Left lung (tissue), 14 donors: ENCODE measurements at places on chromosomes 16 and 17. TPM values are rescaled to one million over a fixed set of nuclear protein-coding genes. Genes with fewer than 3 reads are reported as not detected.

DNA sequence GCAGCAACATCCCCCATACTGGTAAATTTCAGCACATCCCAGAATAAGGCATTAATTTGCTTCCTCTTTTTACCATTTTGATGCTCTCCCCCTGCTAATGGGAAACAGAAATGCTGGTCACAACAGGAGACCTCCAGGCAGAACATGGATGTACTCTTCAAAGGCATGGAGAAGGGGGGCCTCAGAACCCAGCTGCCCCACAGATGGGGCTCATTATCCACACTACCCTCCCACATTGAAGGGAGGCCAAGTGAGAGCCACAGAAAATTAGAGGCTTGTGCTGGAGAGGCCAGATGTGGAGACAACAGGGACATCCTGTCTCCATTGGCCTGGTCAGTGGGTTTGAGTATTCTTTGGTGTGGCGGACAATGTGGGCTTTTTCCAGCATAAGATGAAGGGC lies 150.1 kb upstream of the CDH11 start:
- DNase-seq = no peak

The TEFM gene
- polyA plus RNA-seq = 25.5 TPM

DNA sequence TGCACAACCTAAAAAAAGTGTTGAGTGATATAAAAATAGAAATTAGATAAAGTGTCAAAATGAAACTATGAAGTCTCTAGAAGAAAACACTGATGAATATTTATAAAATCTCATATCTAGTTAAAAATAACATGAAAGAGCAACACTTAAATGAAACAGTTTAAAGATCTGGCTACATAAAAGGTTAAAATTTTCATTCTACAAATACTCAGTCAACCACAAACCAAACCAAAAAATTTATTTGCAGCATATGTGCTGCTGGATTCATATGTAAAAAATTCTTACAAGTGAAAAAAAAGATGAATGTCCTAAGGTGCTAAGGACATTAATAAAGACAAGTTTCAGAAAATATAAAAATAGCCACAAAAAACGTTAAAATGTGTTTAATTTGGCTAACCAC lies 22.6 kb upstream of the CDYL2 start:
- DNase-seq = no peak

The RNF227 gene
- polyA plus RNA-seq = 2.8 TPM

The E4F1 gene
- polyA plus RNA-seq = 12.7 TPM

The ZSCAN32 gene
- 21.7 TPM for polyA plus RNA-seq

DNA sequence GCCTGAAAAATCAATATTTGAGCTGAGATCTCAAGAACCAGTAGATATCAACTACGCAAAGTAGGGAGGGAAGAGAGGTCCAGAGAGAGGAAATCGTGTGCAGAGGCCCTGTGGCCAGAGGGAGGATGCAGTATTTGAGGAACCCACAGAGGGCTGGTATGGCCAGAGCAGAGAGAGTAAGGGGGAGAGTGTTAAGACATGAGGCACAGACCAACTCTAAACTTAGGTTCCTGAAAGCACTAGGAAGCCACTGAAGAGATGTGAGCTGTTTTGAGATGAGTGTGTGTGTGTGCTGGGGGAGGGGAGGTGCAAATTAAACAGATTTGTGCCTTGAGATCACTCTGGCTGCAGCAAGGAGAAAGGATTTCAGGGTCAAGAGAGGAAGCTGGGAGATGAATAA lies 10.9 kb downstream of the SLC13A2 start:
- no peak for DNase-seq

The ADGRG3 gene
- 1.2 TPM for polyA plus RNA-seq

The ZNF785 gene
- polyA plus RNA-seq = 33.0 TPM

GRCh38 chr17:19407601-19408345 lies 3.3 kb upstream of the RNF112 start:
- DNase-seq = no peak

- DNase-seq = no peak
These were observed 1431.1 kb downstream of the CDH8 start for GRCh38 chr16:60605176-60605575.

- DNase-seq = no peak
These were observed 287.3 kb upstream of the MAF start for GRCh38 chr16:79887541-79888540.

DNA sequence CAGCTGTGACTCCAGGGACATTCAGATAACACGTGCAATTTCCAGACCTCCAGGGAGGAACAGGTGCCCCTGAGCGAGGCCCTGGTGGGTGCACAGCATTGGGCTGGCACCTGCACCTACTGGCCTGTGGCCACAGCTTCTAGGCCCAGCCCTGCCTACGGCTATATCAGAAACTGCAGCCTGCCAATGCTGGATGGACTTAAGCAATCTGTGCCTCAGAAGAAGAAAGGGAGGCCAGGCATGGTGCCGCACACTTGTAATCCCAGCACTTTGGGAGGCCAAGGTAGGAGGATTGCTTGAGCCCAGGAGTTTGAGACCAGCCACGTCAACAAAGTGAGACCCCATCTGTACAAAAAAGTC lies 12.4 kb downstream of the PITPNM3 start:
- DNase-seq = no peak

The KRT36 gene
- not detected for polyA plus RNA-seq

DNA sequence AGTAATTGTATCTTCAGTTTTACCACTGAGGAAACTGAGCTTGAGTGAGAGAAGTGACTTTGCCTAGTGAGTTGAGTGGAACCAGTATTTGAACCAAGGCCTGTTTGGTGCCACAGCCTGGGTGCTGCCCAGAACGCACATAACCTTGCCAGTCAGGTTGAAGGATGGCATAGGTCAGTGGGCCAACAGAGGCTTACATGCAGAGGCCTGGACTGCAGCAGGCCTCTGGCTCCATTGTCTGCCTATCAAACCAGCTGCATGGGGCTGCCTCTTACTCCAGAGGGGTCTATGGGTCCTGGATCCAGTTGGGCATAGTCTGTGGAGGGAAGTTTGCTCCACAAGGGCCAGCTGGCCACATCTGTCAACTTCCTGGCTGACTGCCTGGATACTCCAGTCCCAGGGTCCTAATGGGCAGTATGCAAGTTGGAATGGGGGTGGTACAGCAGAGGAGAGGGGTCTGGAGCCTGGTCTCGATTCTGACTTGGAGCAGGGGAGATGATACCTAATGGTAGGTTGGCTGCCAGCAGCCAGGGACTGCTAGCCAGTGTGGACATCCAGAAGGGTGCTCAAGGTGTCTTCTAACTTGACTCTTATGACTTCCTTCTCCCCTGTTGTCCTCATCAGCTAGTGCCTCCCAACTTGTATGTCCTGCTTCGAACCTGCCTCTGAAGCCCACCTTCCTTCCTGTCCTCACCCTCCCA lies 11.1 kb upstream of the RNF112 start:
- no peak for DNase-seq

DNA sequence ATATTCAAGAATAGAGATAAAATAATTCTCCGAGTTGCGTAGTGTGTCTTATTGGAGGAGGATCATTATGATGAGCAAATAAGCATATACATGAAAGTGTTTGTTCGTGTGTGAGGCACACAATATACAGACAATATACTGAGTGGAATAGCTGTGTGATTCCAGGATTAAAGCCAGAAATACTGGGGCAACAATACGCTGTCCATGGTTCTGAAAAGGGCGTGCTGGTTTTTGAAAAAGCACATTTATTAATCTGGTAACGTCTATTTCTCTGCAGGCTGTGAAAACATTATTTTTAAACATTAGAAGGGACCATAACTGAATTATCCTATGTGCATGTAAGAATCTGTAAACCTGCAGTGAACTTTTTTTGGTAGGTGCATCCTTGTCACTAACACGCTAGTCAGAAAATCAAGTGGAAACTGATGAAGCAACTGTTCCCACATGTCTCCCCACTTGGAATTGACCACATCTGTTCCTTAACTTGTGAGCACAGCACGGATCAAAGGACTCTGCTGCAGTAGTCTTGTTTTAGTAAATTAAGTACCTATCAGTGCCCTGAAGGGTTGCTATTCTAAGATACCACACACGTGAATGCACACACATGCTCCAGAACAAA lies 346.0 kb downstream of the GRIN2A start:
- no peak for DNase-seq

DNA sequence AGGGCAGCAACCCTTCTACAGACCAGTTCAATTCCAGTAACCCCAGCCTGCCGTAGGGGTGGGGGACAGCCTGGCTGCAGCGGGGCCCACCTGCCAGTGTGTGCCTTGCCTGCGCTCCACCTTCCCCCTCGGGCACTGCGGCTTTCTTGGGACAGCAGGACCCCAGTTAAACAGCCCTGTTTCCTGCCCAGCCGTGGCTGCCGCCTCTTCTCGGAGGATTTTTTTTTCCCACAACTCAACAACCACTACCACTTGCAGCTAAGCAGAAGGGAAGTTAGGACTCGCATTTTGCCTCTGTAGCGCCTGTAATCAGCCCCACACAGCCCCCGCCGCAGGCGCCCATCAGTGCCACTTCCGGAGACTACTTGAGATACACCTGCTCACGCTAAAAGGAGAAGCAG lies 76.1 kb downstream of the RAI1 start:
- no peak for DNase-seq

The RCVRN gene
- 0.17 TPM for polyA plus RNA-seq

DNA sequence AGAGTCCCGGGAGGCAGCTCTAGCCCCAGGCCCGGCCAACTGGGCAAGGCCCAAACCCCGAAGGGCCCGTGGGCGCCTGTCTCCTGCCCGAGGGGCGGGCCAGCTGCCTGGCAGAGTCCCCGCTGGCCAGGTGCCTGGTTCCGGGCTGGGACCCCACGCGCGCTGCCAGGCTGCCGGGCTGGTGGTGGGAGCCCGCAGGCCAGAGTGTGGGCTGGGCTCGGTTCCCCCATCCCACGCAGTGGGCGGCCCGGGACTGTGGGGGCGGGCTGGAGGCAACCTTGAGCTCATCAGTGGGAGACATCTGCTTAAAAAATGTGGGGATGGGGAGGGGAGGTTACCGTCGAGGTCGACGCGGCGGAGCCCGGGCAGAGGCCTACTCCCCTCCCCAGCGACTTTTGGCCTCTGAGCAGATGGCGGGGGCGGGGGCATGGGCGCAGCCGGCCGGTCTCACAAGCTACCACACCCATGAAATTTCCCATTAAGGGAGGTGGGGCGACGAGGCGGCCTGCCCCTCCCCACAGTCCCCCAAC lies 176.4 kb upstream of the GSE1 start:
- no peak for DNase-seq

- no peak for DNase-seq
These were observed 145.2 kb downstream of the KATNIP start for GRCh38 chr16:27695161-27695560.

The PKMYT1 gene
- 17.2 TPM for polyA plus RNA-seq

The ABCA10 gene
- 9.2 TPM for polyA plus RNA-seq

DNA sequence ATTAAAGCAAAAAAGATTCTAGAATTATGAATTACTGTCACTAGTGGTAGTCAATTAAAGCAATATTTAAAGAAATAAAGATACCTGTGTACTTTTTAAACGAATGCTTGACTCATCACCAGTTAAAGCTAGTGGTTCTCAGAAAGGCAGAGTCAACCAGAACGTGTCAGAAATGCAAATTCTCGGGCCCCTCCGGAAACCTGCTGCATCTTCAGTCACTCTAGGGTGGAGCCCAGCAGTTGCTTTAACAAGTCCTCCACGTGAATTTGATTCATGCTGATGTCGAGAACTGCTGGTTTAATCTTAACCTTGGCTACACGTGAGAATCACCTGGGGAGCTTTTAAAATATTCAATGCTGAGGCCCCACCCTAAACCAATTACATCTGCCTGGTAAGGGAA lies 169.8 kb upstream of the SDK2 start:
- no peak for DNase-seq

The CCL2 gene
- 66.1 TPM for polyA plus RNA-seq

GRCh38 chr17:238071-238963 lies 56.9 kb upstream of the DOC2B start:
- DNase-seq = no peak

DNA sequence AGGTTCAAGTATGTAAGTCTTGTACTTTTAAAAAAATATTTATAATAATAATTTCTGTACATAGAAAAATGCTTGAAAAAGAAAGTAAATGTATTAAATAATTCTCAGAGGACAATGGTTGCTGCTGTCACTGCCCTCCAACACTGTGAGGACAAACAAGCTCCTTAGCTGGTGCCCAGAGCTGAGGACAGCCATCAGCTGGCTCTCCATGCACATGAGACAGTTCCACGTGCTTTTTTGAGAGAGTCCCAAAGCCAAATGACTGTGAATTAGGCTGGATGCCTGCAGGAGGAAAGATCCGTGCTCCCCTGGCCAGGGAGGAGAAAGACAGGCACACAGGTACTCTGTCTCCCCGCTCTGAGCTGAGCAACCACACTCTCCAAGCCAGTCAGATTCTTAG lies 115.5 kb upstream of the IRX5 start:
- DNase-seq = no peak

- peak; percentile 66 for DNase-seq
These were observed 7.2 kb downstream of the MMP15 start for GRCh38 chr16:58032710-58033293.

GRCh38 chr16:85473909-85474620 lies 139.1 kb upstream of the GSE1 start:
- no peak for DNase-seq

DNA sequence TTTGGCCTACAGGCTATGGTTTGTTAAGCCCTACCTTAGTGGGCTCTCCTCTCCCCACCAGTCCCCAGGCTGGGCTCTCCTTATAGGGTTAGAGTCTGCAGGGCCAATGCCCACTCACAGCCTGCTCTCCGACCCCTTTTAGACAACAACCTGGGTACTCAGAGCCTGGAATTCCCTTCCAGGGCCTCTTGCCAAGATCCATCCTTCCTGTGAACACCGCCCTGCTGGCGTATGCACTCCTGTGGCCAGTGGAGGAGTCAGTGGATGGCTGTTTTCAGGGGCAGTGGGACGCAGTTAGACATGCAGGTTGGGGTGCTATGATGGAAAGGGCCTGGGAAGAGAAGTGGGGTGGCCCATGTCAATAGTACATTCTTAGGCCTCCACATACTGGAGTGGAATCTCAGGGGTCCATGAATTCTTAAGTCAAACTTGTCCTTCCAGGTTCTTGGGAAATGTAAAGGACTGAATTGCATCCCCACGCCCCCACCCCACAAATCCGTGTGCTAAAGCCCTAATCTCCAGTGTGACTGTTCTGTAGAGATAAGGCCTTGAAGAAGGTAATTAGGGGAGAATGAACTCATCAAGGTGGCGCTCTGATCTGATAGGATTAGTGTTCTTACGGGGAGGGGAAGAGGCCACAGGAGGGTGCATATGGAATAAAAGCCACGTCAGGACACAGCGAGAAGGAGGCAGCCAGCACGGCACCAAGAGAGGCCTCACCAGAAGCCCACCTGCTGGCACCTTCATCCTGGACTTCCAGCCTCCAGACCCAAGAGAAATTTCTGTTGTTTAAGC lies 81.6 kb upstream of the CACNG5 start:
- DNase-seq = no peak

- no peak for DNase-seq
These were observed 16.5 kb downstream of the ZNF18 start for GRCh38 chr17:11980813-11981212.

- DNase-seq = no peak
These were observed 312.6 kb upstream of the TBX2 start for GRCh38 chr17:61087024-61087423.

The NPIPB6 gene
- 1.9 TPM for polyA plus RNA-seq

GRCh38 chr16:583470-583814 lies 6.4 kb upstream of the RAB40C start:
- DNase-seq = no peak
